Adrenal gland (tissue), 19 donors: ENCODE measurements at places on chromosomes 1 and 21.

DNA sequence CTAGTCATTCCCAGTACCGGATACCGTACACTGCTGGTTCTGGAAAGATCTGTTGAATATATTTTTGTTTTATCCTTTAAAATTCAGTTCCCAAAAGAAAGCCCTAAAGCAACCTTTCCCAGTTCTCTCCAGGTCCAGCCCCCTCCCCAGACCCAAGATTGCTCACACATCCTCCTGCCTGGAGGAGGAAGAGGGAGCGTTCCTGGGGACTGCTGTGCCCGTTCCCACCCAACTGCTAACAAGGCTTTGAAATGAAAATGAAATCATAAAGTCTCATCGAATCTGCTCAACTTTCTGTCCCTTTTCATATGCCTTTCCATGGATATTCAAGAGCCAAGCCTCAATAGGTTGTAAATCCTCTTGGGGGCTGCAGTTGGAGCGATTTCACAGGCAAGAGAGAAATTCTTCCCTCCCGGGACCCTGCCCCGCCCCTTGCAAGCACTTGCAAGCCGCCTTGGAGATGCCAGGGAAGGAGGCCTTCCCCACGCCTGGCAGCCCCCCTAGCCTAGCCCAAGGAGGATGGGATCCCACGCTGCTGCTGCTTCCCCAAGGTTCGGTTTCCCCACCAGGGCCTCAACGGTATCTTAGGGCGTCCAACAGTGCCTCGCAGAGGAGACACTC lies 113.2 kb upstream of the CACHD1 start:
- DNase-seq = no peak

DNA sequence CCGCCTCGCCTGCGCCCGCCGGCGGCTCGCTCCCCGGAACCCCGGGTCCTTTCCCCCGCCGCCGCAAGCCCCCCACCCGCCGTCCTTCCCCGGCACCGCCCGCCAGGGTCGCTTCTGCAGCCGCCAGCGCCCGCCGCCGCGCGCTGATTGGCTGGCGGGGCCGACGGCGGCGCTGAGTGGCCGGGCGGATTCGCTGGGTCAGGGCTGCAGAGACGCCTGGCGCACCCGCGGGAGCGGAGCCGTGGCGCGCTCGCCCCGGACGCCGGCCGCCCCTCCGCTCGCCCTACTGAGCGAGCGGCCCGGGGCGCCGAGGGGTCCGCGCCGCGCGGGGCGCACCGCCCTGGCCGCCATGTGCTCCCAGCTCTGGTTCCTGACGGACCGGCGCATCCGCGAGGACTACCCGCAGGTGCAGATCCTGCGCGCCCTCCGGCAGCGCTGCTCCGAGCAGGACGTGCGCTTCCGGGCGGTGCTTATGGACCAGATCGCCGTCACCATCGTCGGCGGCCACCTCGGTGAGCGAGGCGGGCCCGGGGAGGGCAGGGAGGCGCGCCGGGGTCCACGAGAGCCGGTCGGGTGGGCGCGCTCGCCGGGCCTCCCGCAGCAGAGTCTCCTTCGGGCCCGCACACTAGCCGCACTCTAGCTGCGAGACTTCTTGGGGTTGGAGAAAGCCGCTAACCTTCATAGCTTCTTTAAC lies at the start of gene RIMKLA:
RIMKLA (plus strand) TSS at position 207 of the 694 bp plus-strand sequence; CDS start at position 350, 143 bp downstream.
- peak; percentile 61 for DNase-seq

DNA sequence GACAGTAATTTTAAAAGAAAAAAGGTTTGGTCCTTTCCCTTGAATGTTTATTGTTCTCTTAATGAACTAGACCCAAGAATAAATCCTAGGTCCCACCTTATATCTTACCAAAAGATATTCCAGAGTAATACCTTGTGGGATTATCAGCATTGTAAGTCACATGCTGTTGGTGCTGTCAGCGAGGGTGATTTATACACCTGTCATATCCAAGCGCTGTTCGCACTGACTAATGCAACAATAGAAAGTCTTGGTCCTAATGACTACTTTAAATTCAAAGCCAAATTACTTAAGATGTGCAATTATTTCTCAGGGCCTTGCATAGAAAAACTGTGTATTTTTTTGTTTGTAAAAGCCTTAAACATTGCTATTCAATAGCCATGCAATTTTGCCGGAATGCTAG lies 6.9 kb downstream of the GPR88 start:
- no peak for DNase-seq

- DNase-seq = no peak
These were observed 33.7 kb downstream of the RAB3B start for GRCh38 chr1:51956528-51957509.

GRCh38 chr1:163013826-163014600 lies 55.1 kb upstream of the RGS4 start:
- DNase-seq = no peak

DNA sequence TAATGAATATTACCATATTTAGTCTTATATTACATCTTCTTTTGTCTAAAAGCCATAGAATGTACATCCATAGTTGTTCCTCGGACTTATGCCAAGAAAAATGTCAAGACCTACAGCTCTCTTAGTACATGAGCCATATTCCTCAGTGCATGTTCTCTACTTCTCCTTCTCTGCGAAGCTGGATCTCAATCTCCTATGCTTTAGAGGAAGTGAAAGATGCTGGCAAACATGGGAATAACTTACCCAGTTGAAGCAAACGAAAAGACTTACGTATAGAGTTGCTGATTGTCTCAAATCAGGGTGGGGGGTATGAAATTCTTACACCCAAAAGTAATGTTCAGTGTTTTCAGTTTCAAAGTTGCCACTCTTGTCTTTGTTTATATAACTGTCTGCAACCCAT lies 32.7 kb downstream of the OR13G1 start:
- no peak for DNase-seq

DNA sequence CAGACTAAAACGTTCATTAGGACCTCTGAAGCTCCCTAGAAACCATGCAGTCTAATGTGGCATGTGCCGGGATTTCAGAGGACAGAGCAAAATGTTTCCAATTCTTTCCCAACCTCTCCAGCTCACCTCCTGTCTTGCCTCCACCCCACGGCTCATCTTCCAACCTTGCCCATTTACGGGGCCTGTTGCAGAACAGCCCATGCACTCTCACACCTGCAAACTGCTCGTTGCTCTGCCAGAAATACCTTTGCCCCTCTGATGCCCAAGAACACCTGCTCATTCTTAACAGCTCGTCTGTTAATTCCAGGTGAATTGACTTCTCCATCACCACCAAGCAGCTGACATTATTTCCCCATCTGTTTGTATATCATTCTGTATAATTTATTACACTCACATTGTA lies 53.9 kb upstream of the LBR start:
- DNase-seq = no peak

DNA sequence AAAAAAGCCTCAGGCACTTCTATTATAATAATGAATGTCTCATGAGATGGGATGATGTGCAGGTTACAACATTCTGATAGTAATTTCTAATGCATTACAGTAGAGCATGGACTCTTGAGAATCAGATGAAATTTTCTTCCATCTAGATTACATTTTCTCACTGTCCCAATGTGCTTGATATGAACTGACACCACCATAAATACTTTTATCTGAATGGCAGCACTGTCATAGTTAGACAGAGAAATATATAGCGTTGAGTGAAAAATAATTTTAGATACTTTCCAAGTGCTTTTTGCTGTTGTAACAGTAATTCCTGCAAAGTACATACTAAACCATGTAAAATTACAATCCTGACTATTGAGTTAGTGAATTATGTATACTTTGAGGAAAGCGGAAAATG lies 630.1 kb downstream of the BRINP3 start:
- no peak for DNase-seq

DNA sequence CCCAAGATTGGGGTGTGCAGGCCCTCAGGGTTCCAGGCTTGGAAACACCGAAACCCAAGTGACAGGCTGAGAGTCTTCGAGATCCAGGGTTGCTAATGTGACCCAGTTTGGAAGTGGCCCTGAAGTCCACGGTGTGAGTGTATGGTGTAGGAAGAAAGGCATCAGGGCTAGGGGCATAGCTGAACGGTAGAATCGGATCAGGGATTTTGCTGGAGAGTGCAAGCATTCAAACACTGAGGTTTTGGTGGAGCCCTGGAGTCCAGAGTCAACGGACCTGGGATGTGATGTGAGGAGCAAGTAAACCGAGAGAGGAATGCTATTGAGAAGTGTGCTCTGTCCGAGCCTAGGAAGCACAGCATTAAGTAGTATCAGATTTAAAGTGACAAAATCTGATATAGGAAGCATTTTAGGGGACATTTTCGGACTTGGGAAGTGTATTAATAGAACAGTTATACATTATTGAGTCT lies 958 bp downstream of the NFYC start:
- peak; percentile 54 for DNase-seq

DNA sequence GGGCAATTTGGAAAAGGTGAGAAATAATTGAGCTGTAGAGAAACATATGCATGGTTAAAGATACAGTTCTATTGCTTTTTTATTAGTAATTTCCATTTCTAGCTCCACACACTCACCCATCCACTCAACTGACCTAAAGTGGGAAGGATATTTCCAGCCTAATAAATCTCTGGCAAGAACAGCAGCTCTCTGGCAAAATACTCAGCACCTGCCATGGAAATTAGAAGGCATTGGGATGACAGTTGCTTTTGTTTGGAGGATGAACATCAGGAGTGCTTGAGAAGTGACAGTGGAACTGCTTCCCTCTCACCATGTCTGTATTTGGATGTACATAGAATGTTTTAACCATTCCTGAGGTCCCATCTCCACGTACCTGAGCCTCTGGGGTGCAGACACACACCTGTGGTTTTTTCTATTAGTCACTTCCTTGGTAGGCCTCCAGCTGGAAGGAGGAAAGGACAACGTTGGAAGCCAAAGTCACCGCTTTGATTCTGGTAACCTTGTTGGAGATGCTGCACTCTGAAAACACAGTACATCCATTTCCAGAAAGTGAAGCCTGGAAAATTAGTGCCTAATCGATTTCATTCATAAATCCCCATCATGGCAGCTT lies 62.3 kb upstream of the RUNX1 start:
- no peak for DNase-seq

- no peak for DNase-seq
These were observed 5.1 kb upstream of the RFX5 start for GRCh38 chr1:151352021-151352718.

- DNase-seq = no peak
These were observed 284.0 kb downstream of the DUSP10 start for GRCh38 chr1:221457685-221458446.

GRCh38 chr1:226588484-226588883 lies 39.9 kb downstream of the STUM start:
- no peak for DNase-seq

GRCh38 chr1:77986810-77987209 lies 7.9 kb upstream of the FUBP1 start:
- no peak for DNase-seq
